Amygdala (tissue), 56 donors: ENCODE measurements at places on chromosomes 7 and 10.

GRCh38 chr10:100520811-100521210, 1.1 kb upstream of the SEC31B start:
- DNase-seq: no peak

GRCh38 chr10:75407713-75408508, 6.3 kb upstream of the ZNF503 start:
- no peak for DNase-seq

- no peak for DNase-seq
These were observed 540.1 kb upstream of the FZD8 start for GRCh38 chr10:36182179-36182566.

DNA sequence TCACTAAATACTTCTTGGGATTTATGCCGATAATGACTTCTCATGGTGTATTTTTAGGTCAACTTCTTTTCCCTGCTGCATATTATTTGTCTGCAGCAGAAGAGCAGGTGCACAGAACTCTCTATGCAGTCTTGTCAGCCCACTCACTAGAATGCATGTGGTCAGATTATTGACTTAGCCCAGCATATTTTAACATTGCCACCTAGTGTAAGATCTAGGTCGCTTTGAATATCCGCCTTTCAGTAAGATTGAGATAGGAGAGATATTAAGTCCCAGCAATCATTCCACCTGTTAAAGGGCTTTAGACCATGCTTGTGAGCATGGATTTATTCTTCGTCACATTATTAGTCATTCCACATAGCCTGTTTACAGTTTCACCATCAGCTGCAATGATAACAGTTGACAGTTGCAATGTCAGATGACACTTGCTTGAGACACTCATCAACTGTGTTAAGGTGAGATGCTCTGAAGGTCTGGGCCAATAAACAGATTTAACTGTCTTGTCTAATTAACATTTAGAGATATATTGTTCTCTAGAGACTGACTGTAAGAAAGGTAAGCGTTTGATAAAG, 491.7 kb downstream of the ARL4A start:
- DNase-seq: no peak
